ENCODE measurements at places on chromosomes 13 and 19.

DNA sequence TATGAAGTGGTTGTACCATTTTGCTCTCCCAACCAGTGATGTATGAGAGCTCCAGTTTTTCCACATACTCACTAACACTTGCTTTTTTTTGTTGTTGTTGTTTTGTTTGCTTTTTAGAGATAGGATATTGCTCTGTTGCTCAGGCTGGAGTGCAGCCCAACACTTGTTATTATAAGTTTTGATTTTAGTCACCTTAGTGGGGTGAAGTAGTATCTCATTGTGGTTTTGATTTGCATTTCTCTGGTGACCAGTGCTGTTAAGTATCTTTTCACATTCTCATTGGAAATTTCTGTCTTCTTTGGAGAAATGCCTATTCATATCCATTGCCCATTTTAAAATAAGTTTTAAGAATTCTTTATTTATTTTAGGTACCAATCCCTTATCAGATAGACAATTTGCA is 31.3 kb downstream of the CYP4F22 start:
- no peak for DNase-seq

- no peak for DNase-seq
These were observed 10.9 kb downstream of the PEG3 start for GRCh38 chr19:56829596-56829995.

GRCh38 chr19:12749938-12750521 is 1.6 kb upstream of the BEST2 start:
- DNase-seq = peak; percentile 16

- DNase-seq = no peak
These were observed 221.2 kb downstream of the LIG4 start for GRCh38 chr13:107994137-107994536.

DNA sequence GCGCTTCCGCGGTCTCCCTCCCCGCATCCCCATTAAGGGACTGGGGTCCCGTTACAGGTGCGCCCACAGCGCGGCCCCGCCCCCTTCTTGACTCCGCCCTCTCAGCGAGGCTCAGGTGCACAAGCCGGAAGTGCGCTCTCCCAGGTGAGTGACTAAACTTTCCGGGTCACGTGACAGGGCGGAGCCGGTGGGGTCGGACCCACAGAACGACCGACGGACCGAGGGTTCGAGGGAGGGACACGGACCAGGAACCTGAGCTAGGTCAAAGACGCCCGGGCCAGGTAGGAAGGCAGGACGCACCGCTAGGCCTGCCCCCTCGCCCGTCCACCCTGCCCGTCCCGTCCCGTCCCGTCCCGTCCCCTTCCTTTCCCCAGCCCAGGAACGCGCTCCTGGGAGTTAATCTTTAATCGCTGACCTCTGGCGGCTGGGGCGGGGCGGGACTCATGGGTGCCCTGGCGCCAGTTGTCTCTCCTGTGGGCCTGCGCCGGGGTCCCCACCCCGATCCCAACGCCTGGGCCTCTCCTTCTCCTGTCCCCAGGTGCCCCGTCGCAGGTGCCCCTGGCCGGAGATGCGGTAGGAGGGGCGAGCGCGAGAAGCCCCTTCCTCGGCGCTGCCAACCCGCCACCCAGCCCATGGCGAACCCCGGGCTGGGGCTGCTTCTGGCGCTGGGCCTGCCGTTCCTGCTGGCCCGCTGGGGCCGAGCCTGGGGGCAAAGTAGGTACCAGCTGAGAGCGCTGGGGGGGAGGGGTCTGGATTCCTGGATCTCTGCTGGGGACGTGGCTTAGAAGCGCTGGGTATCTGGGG is at the start of gene CRB3:
CRB3 (plus strand) TSS at position 202 of the 804 bp plus-strand sequence; CDS start at position 633, 431 bp downstream.
- no peak for DNase-seq

DNA sequence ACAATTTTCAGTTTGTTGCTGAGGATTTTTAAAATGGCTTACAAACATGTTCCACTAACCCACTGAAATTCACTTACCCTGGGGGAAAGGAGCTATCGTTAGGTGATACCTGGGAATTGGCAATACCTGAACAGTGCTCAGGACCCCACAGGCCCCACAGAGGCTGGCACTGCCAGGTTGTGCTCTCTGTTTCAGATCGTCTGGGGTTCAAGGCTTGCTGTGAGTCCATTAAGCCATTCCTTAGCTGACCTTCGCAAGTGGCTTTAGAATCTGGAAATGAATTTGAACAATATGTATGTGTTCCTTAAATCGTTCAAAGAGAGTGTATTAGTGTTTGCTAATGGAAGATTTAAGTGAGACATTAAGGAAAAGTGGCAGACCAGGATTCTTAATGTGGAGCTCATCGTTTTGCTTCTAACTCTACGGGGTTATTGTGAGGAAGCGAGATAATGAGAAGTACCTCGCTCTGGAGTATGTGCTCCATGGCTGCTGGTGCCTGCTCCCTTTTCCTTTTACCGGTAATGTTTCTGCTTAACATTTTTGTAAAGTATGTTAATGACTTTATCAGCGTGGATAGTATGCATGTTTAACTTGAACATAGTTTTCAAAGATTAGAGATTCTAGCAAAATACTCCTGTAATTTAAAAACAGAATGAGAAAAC is 13.6 kb downstream of the KLF5 start:
- DNase-seq = no peak

Data from amniotic epithelial cell (primary cell).